ENCODE measurements at places on chromosomes 13 and 19.

DNA sequence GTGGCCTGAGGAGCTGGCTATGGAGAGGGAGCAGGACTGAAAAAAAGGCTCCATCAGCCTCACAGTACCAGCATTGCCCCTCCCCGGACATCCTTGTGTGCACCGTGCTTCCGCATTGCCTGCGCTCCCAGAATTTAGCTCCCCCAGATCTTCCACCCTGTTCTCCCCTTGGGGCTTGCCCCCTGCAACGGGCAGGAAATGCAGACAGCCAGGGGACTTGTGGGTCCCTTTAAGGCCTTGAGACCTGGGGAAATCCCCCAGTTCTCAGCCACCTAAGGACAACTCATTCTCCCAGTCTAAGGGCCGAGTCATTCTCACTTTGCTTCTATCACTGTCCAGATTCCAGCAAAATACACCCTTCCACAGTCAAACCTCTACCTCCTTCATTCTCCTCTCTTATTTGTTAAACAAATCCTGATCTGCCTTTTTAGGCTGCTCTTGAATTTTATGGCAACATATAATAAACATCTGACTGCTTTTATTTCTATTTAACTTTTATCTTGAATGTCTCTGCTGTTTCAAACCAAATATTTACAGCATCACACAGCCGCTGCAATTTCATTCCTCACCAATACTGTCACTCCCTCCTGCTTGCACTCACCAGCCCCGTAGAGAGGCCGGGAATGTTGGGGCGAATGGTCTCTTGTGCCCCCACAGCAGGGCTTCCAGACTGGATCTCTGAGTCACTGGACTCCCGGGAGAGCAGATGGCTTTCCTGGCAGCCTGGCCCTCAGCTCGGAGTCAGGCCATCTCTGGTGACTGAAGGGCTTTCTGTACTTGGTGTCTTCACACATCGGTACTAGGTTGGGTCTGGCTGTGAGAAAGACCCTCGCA, 221.9 kb downstream of the TSHZ3 start:
- DNase-seq = no peak

GRCh38 chr13:22262001-22262885, 591.4 kb downstream of the FGF9 start:
- DNase-seq = no peak

GRCh38 chr19:47790398-47790814, 11.9 kb downstream of the SELENOW start:
- DNase-seq = peak; percentile 91

- no peak for DNase-seq
Measured at GRCh38 chr13:113027095-113027494, 58.1 kb downstream of the MCF2L start.

GRCh38 chr19:13894552-13894951, 11.4 kb downstream of the BRME1 start:
- no peak for DNase-seq

DNA sequence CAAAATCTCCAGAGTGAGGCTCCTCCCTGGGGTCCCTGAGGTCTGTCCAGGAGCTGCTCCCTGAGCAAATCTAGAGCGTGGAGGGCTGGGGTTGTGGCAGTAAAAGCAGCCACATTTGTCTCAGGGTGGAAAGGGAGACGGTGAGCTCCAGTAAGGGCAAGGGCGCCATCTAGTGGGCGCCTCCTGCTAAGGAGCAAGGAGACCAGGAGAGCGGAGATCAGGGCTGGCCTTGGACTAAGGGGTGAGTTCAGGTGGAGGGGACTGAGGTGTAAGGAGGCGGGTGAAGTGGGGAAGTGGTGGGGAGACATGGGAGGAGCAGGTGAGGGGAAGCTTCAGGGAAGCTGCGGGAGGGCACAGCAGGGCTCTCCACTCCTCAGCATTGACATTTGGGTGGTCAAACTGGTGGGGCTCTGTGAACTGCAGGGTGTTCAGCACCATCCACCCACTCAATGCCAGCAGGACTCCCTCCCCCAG, 5.3 kb upstream of the CEACAM21 start:
- peak; percentile 73 for DNase-seq

GRCh38 chr13:36820222-36820621, 1.2 kb downstream of the RFXAP start:
- DNase-seq = peak; percentile 9

DNA sequence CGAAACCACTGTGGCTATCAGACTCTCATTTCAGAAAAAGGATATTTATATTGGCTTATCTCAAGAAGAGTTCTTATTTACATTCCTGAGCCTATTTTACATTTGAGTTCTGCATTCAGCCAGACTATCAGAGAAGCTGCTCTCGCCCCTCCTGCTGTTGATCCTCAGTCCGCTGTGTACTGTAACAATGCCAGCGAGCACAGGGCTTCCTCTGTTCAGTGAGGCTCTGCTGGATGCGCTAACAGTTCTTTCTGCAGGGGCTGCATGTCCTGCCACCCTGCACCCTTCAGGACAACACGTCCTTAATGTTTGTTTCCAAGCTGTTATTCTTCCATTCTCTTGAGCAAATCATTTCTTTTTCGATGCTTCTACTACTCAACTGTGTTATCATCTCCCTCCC, 463.7 kb upstream of the SGCG start:
- no peak for DNase-seq

DNA sequence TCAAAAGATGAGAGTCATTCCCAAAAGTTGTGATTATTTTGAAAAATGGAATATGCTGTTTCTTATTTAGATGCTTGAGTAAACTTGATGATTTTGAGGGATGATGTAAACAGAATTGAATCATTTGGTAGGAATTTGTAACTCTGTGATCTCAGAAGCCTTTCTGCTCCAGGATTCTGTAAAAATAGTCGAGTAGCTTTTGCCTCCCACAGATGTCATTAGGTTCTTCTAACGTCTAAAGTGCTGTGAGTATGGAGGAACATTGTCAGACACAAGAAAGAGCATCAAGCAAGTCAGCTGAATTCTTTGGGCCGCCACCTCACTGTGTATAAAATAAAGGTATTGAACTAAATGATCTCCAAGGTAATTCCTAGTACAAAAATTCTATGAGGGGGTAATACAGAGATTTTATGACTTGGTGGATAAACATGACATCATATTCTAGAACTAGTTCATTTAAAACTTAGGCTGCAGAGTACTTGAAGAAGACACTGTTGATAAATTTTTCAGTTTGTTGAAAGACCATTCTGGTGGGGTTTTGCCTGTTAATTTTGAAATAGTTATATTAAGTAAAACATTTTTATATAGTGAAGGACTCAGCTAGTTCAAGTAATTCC, 1.4 kb upstream of the GPR183 start:
- DNase-seq = no peak

GRCh38 chr19:1924320-1924961, 16.5 kb upstream of the CSNK1G2 start:
- no peak for DNase-seq

- DNase-seq = no peak
Measured at GRCh38 chr13:100365680-100366079, 222.9 kb downstream of the GGACT start.

- no peak for DNase-seq
Measured at GRCh38 chr13:83372786-83373185, 509.5 kb downstream of the SLITRK1 start.

- no peak for DNase-seq
Measured at GRCh38 chr13:99013951-99014350, 36.1 kb upstream of the DOCK9 start.

- DNase-seq = no peak
Measured at GRCh38 chr13:114127473-114128347, 4.7 kb downstream of the RASA3 start.

- no peak for DNase-seq
Measured at GRCh38 chr19:38849860-38850435, at the start of gene HNRNPL. TSS of gene HNRNPL (minus strand) at chr19:38849986. CDS start at chr19:38849966, 20 bp downstream.

DNA sequence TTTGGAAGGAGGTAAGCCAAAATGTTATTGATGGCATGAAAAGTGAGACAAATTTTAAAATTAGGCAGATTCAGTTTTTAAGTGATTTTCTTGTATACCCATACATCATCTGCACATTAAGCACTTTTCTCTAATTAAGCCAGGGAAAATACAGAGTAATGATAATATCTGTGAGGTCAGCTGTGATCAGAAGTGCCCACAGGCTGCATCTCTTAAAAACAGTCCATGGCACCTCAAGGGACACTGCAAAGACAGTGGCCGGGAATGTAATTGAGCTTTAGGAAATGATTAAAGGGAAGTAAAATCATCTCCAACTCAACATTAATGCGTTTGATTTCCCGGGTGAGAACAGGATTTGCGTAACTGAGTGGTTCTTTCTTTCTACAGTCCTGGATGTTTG, 2.0 kb downstream of the COL4A1 start:
- no peak for DNase-seq

DNA sequence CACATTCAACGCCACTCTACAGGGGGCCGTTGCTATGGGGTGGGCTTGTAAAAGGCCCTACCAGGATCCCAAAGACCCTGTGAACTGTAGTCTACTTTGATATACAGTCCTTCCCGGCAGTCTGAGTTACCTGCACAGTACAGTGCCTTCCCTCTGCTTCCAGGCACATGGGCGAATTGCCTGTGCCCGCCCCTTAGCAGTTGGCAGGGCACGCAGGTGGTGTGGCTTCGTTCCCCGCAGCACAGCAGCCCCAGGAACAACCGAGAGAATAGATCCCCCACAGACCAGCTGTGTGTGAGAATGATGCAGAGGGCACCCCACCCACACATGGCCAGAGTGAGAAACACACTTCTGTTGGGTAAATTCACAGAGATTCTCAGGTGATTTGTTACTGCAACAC, 60.6 kb downstream of the MRPL57 start:
- no peak for DNase-seq

All from NB4 (cell line).